ENCODE measurements at places on chromosomes 13 and 19.

DNA sequence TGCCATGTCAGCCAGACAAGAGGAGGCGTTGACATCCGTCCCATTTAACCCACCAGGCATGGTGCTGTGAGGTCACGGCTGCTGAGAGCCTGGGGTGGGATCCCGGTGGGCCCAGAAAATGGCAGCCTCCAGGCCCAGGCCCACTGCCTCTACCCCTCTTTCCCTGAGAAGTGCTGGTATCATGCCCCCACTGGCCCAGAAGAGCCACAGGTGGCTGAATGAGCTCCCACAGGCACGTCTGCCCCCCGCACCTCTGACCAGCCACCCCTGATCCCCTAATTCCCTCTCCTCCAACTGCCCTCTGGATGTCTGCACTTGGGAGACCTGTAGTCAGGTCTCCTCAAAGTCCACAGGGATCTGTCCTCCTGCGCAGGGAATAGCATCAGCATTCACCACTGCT is 37.3 kb upstream of the KCTD15 start:
- DNase-seq = no peak

DNA sequence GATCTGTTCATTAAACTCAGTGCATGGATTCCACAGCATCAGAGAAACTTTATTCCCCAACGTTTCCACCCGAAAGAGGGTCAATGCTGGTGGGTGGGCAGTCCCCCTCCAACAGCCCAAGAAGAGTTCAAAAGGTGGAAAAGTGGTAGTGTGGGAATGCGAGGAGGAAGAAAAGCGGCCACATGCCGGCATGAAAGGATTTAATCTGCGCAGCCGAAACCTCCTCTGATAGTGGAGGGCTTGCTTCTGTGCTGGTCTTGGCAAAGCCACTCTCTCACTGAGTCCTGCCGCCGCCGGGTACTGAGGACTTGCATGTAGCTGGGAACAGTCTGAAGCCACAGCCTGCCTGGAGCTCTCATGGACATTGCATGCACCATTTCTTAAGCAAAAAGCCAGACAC is 136.2 kb upstream of the ZNF536 start:
- DNase-seq = no peak

GRCh38 chr13:35824395-35824794 is 306.8 kb downstream of the DCLK1 start:
- no peak for DNase-seq

- DNase-seq = no peak
These were observed 1500.4 kb downstream of the EFNB2 start for GRCh38 chr13:105035092-105035491.

DNA sequence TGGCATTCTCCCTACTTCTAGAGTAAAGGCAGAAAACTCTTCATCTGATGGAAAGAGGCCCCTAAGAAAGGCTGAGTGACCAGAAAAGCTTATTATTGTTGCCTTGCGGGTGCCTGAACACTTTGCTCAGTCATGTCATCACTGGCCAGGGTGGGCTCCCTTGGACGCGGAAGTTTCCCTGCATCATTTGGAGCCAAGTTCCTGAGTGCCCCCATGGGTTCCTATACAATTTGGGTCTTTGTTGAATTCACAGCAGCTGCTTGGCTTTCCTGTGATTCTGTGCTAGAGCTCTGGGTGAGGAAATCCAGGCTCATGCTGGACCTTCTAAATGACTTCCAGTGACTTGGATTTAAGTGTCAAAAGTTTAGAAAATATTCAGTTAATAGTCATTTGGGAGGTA is 232.9 kb downstream of the LHFPL6 start:
- DNase-seq = no peak

DNA sequence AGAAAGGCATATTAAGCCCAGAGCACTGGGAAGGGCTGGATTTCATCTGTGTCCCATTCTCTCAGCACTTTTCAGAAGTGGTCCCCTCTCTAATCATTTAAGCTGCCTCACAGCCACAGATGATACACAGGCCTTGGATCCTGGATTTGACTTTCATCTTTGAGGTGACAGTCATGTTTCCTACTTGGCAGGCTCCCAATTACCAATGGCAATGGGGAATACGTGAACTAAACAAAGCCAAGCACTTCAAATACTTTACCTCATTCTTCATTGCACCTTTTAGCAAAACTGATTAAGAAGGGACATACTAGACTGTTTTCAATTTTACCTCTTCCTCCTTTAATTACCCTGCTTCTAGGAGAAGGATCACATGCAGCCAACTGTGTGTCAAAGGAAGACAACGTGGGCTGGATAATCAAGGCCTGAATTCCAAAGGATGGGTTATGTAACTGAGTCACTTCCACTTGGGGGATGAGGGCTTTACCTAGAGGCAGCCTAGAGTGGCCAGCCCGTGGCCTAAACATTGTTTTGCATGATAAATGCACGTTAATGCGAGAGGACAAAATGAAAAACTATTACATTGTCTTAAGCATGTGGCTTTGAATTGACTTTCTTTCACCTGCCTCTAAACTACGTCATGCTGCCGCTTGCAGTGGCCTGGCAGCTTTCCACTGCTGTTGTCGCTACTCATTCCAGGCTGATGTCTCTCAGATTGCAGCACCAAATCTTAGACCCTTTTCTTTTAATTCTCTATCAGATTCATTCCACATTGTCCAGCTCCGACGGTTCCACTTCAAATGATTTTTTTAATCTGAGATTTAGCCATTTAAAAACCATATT is 95.0 kb downstream of the KCTD12 start:
- peak; percentile 39 for DNase-seq

GRCh38 chr13:76164290-76164689 is 528.2 kb downstream of the LMO7 start:
- DNase-seq = no peak

DNA sequence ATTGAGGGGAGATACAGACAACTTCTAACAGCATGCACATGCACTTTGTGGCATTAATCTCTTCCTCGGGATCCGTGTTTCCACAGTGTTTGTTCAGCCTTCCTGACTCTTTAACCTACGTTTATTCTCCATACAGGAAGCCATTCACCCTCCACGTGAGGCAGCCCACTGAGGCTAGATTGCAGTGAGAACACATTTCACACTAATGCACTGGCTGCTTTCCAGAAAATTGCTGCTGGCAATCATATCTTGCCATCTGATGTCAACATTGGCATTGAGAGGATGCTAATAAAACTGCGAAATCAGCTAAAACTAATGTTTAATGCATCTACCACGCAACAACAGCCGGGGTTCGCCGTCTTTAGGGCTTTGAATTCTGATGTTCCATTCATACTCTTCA is 30.0 kb downstream of the DCLK1 start:
- no peak for DNase-seq
